HTR-8/SVneo (cell line): ENCODE measurements at places on chromosomes 5 and 9.

DNA sequence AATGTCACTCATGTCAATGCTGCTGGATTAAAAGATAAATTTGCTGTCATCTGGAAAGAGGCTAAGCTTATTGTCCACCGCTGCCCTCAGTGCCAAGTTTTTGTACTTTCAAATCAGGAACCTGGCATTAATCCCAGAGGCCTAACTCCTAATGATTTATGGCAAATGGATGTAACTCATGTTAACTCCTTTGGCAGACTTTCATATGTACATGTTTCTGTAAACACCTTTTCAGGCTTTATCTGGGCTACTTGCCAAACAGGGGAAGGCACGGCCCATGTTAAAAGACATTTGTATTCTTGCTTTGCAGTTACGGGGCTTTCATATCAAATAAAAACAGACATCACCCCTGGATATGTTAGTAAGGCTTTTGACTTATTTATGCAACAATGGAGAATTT lies 608.0 kb upstream of the ACO1 start:
- DNase-seq, result no peak

- DNase-seq, result no peak
These were observed 18.3 kb downstream of the AKNA start for GRCh38 chr9:114369216-114370130.

GRCh38 chr5:142845954-142846398 lies 75.8 kb downstream of the ARHGAP26 start:
- DNase-seq, result no peak

DNA sequence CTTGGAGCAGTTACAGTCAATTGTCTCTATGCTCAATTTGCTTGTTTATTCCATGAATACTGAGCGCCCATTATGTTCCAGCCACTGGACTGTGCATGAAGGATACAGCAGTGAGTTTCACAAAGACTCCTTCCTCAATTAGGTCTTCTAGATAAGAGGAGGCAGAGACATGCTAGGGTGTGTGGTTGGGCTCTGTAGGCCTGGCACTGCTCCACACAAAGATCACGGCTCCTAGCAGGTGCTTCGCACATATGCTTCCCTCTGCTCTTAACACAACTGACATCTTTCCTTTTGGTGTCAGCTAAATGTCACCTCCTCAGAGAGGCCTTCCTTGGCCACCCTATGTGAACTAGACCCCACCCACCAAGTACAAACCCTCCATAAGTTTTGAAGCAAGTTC lies 10.9 kb downstream of the IL12B start:
- DNase-seq, result no peak

GRCh38 chr9:108655818-108656217 lies 200.0 kb downstream of the ACTL7B start:
- no peak for DNase-seq

DNA sequence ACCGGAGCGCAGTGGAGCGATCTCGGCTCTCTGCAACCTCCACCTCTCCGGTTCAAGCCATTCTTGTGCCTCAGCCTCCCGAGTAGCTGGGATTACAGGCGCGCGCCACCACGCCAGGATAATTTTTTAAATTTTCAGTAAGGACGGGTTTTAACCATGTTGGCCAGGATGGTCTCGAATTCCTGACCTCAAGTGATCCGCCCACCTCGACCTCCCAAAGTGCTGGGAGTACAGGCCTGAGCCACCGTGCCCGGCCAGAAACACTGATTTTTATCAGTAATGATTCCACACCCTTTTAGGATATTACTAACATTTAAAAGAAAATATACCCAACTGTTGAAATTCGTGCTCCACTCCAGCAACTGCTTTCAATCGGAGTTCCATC lies 464 bp upstream of the FAM151B start:
- DNase-seq, result no peak

- no peak for DNase-seq
These were observed 26.0 kb downstream of the SPRY4 start for GRCh38 chr5:142298789-142299188.

DNA sequence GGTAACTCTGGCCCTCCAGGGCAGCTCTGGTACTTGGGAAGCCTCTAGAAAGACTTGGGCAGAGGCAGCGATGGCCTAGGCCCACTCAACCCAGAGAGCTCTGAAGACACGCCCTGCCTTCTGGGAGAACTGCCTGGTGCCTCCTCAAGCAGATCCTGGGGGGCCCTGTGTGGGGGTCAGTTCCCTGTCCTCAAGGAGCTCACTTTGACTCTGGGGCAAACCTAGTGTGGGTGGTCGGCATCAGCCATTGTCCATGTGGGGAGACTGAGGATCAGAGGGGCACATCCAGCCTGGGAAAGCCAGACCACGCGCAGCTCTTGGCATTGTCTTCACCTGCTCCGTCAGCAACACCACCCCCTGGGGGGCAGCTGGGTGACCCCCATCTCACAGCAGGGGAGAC lies 28.0 kb downstream of the ABO start:
- no peak for DNase-seq

GRCh38 chr9:89720696-89721175 lies 115.9 kb downstream of the GADD45G start:
- DNase-seq, result no peak

DNA sequence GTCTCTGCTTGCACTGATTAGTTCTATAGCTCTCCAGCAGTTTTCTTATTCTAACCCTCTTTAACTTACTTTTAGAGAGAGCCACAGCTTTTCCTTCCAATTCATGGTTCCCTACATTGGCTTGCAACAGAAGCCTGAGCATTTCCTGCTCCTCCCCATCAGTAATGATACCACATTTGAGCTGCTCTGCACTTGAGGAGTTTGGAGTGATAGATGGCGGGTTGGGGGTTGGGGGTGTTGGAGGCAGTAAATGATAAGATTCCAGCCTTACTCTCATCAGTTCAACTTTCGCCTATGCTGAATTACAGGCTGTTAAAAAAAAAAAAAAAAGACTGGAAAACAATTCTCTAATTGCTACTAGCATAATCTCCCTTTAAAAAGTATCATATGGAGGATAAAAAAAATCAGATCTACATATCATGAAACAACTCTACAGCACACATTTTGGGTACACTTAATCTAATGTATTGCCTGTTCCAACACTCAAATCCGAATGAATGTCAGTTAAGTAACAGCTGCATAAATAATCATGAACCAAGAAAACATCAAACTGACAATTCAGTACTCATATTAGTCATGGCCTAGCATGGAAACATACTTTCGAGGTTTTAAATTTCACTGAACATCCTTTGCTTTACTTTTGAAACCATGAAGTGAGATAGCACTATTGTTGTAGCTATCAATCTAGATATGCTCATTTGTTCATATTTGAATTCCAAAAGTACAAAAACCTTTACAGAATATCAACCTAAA lies 224.7 kb downstream of the NFIB start:
- no peak for DNase-seq

GRCh38 chr5:17277907-17278306 lies 60.5 kb downstream of the BASP1 start:
- DNase-seq, result no peak
